Neural crest cell (in vitro differentiated cells): ENCODE measurements at places on chromosomes 1 and 21.

- DNase-seq: no peak
Measured at GRCh38 chr1:181308098-181308497, 175.2 kb upstream of the CACNA1E start.

DNA sequence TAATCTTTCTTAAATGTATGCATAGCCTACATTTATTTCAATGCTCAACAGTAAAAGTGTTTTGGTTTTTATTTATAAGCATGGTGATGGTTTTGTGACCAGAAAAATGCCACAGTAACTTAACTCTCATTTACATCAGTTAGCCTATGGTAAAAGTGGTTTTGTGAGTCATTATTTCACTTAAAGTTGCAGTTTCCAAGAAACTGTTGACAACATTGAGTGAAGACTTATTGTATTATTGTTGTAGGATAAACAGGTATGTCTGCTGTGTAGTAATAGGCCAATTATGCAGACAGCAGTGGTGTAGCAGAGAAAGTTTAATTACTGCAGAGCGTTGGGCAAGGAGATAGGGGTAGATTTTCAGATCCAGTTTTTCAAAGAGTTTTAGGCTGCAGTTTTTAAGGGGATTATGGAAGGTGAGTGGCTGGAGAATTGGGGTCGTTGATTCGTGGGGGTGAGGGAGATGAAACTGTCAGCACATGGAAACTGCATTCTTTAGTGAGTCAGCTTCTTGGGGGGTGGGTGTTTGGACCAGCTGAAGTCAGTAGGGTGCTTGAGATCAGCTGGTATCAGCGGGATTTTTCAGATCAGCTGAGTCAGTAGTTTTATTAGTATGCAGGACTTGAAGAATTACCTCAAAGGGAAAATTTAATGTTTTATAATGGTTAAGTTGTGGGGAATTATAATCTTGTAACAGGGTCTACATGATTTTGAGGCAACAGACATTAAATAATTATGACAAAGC lies 168.7 kb upstream of the FMN2 start:
- no peak for DNase-seq

DNA sequence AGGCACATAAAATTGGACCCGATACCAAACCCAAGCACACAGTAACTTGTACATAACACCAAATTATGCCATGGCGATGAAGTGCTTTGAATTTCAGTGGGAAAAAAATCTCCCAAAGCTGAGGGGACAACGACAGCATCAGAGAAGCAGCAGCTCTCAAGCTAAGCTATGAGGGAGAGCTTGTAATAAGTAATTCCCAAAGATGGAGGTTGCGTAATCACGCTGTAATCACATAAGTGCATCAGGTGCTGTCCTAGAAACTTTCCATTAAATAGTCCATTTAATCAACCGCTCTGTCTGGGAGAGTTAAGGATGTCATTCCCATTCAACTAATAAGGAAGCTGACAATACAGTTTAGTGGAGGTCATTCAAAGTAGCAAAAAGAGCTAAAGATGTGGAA lies 37.6 kb upstream of the KRTAP19-8 start:
- DNase-seq: no peak

- DNase-seq: no peak
Measured at GRCh38 chr21:44803651-44804050, 2.0 kb upstream of the UBE2G2 start.

DNA sequence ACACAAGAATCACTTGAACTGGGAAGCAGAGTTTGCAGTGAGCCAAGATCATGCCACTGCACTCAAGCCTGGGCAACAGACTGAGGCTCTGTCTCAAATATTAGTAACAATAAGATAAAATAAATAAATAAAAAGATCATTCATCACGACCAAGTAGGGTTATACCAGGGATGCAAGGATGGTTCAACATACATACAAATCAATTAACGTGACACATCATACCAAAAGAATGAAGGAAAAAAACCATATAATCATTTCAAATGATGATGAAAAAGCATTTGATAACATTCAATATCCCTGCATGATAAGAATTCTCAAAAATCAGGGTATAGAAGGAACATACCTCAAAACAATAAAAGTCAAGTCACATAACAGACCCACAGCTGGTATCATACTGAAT lies 38.3 kb downstream of the PHTF1 start:
- no peak for DNase-seq

- DNase-seq: no peak
Measured at GRCh38 chr21:37374027-37374426, 7.5 kb downstream of the DYRK1A start.

DNA sequence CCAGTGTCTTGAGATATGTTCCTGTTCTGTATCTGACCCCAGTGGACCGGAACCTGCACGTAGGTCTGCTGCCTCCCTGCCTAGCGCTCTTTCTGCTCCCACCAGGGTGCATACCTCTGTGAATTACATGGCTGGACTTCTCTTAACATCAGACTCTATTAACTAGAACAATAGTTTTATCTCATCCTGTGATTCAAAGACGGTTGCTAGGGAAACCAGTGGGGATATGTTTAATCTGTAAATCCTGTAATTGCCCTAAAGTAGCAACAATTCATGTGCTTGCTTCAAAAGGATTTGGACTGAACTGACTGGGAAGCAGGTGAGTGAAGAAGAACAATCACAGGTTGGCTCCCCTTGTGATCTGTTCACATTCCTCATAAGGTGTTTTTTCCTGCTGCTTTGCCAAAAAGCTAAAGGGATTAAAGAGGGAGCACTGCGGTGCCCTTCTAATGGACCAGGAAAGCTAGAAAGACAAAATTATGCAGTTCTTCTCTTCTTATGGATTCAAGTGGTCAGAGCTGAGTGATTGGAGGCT lies 52.7 kb upstream of the DIRAS3 start:
- DNase-seq: no peak

DNA sequence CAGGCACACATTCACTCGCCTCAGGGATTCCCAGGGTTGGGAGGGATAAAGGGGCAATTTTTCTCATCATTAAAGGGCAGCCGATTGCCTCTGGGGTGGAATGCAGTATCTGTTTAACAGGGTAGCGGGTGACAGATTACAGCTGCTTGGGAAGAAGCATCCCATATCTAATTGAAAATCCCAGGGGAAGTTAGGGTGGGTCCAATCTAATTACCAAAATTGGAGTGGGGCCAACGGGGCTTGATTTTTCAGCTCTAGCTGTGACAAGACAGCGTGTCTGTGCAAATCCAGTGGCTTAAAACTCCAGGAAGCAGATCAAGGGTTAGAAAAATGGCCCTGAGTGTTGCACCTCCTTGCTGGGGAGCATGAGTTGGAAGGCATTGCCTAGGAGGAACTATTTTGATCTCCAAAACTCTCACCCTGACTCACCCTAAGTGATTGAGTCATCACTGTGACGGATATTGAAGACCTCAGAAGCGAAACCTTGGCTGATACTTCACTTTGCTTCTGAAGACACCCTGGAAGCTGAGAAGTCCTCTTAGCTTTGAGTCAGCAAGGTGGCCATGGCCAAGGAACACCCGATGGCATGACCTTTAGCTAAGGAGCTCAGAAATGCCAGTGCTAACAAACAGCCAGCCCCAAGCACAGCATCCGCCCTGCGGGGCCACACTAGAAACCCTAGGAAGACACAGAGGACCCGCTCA lies 46.0 kb downstream of the GRHL3 start:
- no peak for DNase-seq
